Right cardiac atrium (tissue), 5 donors: ENCODE measurements at places on chromosomes 6 and 20. TPM values are rescaled to one million over a fixed set of nuclear protein-coding genes. Genes with fewer than 3 reads are reported as not detected.

The SRMS gene
- not detected for total RNA-seq

GRCh38 chr6:119116712-119117281 is 38.3 kb upstream of the FAM184A start:
- no peak for DNase-seq

DNA sequence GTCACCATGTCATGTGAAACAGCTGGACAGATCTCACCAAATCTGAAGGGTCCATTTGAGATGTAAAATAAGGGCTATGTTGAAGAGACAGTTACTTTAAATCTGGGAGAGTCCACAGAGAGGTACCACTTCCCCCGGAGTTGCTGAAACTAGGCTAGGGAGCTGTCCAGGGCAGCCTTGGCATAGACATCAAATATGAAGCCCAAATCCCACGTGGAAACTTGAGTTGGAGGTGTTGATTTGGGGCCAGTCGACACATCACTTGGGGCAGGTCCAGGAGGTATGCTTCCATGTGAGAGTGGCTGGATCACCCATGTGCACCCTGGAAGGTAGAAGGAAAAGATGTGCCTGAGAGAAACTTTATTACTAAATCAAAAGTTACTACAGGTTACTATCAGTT is 12.0 kb upstream of the SERPINB9 start:
- no peak for DNase-seq

The PROKR2 gene
- total RNA-seq = not detected

DNA sequence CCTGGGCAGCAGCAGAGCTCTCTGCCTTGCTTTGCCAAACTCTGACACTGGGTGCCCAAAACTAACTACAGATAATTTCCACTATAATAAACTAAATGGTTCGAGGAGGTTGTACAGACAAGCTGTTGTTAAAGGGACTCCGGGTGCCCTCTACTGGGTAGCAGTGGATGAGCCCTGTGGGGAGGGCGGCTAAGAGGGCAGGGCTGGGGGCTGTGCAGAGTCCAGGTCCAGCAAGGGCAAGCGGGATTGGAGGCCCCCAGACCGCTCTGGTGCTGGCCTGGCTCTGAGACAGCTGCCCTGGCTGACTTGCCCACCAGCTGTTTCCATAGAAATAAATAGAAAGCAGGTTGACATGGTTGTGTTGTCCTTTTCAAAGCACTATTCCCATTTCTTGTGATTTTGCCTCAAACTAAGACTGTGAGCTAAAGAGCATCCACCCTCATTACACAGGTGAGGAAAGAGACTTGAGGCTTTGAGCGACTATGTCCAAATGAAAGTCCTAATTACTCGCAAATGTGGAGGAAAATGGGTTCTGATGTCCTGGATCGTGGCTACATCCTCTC is 167.6 kb upstream of the CST7 start:
- peak; percentile 68 for DNase-seq

The GDAP1L1 gene
- total RNA-seq = 0.43 TPM

DNA sequence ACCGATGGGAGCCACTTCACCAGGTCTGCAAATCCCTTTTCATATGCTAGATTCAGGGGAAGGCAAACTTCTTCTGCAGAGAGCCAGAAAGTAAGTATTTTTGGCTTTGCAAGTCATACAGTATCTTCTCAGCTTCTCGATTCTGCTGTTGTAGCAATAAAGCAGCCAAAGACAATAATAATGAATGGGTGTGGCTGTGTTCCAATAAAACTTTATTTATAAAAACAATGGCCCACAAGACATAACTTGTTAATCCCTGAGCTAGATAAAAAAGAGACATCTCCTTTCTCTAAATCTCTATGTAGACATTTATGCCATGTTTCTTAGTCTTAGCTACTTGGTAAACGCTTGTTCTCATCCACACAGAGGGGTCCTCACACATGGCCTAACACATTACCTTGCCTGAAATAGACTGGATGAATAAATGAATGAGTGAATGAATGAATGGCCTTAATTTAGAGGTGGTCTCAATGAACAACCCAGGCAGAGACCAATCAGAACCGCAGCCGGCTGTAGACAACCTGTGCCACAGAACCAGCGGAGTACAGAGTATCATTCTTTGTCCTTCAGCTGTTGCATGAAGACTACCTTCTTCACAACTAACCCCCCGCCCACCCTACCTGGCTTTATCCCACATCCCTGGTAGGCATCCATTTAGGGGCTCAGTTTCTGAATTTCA is 13.5 kb upstream of the PREX1 start:
- no peak for DNase-seq

DNA sequence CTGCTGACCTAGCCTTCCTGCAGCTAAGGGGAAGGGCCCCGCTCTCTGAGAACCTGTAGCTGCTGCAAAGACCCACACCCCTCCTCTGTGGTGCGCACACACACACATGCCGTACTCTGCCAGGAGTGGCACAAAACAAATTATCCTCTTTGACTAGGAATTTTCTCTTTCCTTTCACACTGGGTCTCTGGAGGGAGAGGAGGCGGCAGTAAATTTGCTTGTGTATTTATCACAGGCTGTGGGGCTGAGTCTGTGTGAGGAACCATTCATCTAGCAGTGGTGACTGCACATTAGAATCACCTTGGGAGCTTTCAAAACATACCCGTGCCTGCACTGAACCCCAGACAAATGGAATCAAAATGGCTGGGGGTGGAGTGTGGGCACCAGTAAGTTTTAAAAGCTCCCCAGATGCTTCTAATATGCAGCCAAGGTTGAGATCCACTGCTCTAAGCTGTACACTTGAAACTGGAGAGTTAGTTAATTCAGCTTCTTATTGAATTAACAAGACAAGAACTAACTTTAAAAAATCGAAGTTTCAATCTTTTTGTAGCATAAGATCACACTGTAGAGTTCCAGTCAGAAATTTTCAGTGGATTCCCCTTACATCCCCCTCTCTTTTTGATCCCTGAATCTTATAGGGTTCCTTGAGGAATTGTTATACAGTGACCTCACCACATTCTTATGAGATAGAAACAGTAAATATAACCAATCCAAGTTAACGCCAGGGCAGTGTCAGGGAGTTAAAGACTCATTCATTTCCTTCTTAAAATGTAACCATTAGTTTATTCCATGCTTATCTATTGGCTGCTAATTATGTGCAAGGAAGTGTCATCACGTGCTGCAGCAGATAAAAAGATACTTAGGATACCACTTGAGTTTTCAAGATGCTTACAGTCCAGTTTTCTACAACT is 29.8 kb upstream of the GMDS start:
- DNase-seq = no peak

- DNase-seq = no peak
Measured at GRCh38 chr20:1877609-1878200, 17.5 kb upstream of the SIRPA start.

The HLA-DPA1 gene
- total RNA-seq = 54.3 TPM

DNA sequence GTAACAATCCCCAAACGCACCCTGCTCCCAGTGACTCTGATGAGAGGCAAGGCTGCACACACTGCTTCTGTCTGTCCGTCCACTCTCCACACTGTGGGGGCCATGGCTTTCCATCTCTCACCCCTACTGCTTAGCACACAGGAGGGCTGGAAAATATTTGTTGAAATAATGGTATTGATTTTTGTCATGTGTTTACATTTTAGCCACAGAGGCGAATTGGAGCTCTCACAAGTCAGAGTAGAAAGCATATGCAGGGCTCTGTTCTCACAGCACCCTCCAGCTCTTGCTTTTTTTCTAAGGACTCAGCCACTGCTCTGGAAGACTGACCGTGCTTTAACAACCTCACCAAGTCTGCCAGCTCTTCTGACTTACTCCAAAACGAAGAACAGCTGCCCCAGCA is 273.8 kb downstream of the GMDS start:
- no peak for DNase-seq

The E2F1 gene
- total RNA-seq = 1.1 TPM
